ENCODE measurements at places on chromosomes 12 and 14.

GRCh38 chr14:24390701-24391468, 7.9 kb upstream of the NYNRIN start:
- DNase-seq: peak; percentile 10

GRCh38 chr14:74848768-74849167, 27.2 kb downstream of the PROX2 start:
- DNase-seq: peak; percentile 30

GRCh38 chr14:88168025-88168424, 155.0 kb downstream of the KCNK10 start:
- no peak for DNase-seq

GRCh38 chr14:55048900-55049436, 2.5 kb upstream of the MAPK1IP1L start:
- DNase-seq: no peak

- peak; percentile 34 for DNase-seq
Measured at GRCh38 chr12:123061441-123062205, 81.1 kb downstream of the ARL6IP4 start.

DNA sequence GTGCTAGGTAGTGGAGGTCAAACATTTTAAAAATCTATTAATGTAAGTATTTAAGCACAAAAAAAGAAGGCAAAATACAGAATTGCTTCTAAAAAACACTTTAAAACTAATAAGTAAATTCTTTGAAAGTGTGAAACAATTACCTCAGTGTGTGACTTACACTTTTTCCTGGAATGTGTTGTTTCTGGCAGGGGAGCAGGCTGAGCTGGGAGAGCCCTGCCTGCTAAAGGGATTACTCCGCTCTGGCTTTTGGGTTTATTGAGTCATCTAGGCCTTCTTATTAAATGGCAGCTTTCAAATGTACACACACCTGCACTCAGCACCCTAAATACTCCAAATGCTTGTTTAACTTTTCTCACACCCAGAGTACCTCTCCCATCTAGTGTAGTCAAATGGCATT, 279.8 kb downstream of the AKAP6 start:
- no peak for DNase-seq

DNA sequence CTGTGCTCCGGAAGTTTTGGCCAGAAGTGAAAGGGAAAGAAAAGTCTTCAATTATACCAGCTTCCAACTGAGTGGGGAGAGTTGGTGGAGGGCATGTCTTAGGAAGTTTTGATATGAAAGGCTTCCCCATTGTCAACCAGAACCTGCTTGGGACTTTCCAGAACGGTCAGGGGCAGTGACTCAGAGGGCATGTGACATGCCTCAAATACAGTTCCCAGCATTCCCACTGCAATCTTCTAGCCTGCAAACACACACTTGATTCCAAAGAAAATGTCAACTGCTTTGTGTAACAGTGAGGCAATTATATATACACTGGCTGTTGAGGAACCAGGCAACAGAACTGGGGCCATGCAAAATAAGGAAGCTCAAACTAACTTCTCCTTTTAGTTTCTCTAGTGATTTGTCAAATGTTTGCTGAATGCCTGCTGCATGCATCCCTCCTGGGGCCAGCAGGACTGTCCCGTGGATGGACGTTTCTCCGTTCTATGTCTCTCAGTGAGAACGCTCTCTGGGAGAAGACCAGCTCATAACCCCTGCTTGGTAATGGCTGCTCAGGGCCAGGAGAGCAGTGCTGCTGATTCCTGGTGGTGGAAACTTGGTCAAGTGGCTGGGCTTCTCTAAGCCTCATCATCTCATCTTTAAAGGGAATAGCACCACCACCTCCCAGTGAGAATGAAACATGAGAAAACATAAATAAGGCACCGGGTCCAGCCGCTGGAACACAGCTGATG, 18.3 kb downstream of the SLC25A47 start:
- DNase-seq: peak; percentile 95

DNA sequence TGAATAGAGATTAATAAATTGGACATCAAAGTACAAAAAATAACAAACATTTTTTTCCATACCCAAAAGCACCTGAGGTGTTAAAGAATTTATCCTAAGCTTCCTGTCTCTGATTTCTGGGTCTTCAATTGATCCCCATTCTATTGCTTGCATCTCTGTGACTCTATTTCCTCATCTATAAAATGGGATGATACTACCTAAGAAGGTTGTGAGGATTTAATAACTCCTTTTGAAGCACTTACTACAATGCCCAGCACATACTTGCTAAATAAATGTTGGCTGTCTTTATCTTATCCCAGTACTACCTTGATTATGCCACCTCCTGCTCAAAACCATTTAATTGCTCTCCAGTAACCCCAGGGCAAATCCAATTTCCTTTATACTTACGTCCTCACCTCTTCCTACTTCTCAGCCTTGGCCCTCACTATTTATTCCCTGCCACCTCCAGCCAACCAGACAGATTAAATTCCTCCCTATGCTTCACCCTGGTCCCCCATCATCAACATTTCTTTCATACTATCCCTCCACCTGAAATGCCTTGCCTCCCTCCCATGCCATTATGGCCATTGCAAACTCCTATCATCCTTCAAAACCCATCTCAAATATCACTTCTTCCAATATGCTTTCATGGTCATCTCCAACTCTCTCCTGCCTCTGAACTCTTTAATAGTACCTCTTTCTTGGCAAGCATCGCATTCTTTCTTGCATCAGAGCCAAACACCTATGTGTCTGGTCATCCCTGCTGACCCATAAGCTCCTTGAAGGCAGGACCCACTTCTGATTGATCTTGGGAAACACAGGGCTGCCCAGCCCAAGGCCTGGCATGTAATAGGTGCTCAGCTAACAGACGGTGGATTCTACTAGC, 7.9 kb upstream of the ASIC1 start:
- DNase-seq: no peak

GRCh38 chr14:44379292-44379977, 127.6 kb downstream of the FSCB start:
- no peak for DNase-seq

GRCh38 chr12:50925342-50925651, 27.0 kb upstream of the HIGD1C start:
- DNase-seq: no peak

DNA sequence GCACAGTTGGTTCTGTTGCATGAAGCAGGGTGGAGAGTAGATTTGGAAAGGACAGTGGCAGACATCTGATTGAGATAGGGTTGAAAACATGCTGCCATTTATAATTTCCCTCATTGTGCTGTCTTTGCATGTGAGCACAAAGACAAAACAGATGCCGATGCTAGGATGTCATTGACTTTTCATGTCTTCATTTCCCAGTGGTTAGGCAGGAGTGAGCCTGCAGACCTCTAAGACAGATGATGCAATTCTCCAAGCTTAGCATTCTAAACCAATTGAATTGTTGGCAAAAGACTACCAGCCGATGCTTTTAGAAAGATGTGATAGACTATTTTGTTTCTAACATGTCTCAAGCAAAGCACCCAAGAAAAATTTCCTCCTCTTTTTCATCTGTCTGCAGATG, 37.1 kb upstream of the PELI2 start:
- DNase-seq: no peak

DNA sequence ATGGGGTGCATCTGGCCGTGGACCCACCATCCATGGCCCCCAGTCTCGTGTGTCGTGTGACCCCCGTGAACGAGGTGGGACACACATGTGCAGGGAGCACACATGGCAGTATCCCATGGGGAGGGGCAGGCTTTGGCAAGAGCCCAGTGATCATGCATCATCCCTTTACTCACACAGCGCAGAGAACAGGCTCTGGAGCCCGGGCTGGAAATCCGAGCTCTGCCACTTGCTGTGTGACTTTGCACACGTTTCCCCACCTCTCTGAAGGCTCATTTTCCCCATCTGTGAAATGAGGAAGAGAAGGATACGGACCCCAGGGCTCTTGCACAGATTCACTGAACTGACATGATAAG, 119.9 kb downstream of the PHETA1 start:
- no peak for DNase-seq

Data from inflammatory macrophage treated with lipopolysaccharide for 4 hours (primary cell).